Stimulated activated CD4-positive, alpha-beta T cell treated with anti-CD3 and anti-CD28 coated beads, TNF-alpha, amount 100 ng/mL, for 24 hours (primary cell): ENCODE measurements at places on chromosomes 16 and 17.

- DNase-seq, result no peak
These were observed 2.5 kb downstream of the SSH2 start for GRCh38 chr17:29927546-29927945.

- DNase-seq, result no peak
These were observed 5.2 kb downstream of the TIMP2 start for GRCh38 chr17:78919861-78920450.

DNA sequence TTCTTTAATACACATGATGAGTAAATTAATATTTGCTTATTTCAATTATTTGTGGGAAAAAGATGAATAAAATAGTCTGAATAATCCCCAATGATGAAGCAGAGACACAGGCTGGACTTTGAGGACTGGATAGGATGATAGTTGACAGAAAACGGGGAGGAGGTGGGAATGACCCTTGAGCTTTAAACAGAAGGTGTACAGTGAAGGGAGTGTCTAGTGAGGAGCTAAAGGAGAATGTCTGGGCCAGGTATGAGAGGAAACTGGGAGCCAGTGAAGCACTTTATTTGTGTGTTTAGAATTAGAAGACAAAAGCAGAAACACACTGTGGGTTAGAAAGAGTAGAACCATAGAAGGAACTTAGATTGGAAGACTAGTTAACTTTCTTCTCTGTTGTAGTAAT, 230.4 kb upstream of the CA10 start:
- DNase-seq, result no peak

- DNase-seq, result no peak
These were observed 39.9 kb upstream of the STH start for GRCh38 chr17:45958994-45959665.

DNA sequence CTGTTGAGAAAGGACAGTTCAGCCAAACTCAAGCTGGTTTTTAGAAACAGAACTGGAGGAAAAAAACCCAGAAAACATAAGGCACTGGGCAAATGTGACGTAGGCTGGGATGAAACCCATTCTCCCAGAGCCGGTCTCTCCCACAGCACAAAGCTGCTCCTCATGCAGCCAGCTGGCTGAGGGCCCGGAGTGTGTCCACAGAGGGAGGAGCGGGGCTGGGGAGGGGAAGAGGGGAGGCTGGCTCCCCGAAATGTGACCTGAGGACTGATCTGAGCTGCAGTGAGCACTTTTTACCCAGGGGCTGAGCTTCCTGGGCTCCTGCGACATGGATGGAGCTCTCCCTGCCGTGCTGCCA, 20.8 kb downstream of the FOXF1 start:
- DNase-seq, result no peak
